Stimulated activated CD8-positive, alpha-beta memory T cell treated with anti-CD3 and anti-CD28 coated beads, Interleukin-4, amount 100 ng/mL, for 1 hour (primary cell): ENCODE measurements at places on chromosomes 3 and 15.

GRCh38 chr3:15060029-15060428, 5.1 kb downstream of the MRPS25 start:
- DNase-seq, result no peak

GRCh38 chr15:56042982-56043980, 49.9 kb upstream of the NEDD4 start:
- DNase-seq, result no peak

GRCh38 chr3:160830796-160831195, 74.8 kb downstream of the PPM1L start:
- no peak for DNase-seq

- DNase-seq, result no peak
Measured at GRCh38 chr3:183878071-183878470, 6.6 kb downstream of the PARL start.

GRCh38 chr15:100601163-100601562, 821 bp downstream of the LINS1 start:
- no peak for DNase-seq

DNA sequence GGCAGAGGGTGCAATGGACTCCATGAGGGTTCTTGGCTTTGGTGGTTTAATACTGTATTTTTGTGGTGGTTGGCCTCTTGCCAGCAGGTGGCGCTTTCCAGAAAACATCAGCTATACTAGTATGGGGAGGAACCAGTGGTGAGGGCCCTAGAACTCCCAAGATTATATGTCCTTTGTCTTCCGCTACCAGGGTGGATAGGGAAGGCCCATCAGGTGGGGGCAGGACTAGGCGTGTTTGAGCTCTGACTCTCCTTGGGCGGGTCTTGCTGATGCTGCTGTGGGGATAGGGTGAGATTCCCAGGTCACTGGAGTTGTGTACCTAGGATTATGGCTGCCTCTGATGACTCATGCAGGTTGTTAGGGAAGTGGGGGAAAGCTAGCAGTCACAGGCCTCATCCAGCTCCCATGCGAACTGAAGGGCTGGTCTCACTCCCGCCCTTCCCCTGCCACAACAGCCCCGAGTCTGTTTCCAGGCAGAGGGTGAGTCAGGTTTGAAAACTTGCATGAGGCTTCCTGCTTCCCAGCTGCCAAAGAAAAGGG, 357.7 kb downstream of the OTOL1 start:
- no peak for DNase-seq
